ENCODE measurements at places on chromosomes 12 and 14.

DNA sequence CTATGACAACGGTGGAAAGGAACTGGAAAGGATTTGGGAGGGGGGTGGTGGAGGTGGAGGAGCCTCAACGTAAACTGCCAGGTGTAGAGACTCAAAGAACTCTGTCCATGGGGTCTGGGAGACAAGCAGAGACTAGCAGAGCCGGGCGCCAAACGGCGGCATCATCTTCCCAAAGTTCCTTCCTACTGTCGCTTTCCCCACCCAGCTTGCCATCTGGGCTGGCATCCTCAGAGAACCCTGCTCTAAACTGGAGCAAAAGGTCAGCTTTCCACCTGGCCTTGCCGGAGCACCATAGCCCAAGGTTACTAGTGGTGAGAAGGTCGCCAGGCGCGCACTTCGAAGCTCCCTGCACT, 4.0 kb upstream of the IRF2BPL start:
- no peak for DNase-seq

DNA sequence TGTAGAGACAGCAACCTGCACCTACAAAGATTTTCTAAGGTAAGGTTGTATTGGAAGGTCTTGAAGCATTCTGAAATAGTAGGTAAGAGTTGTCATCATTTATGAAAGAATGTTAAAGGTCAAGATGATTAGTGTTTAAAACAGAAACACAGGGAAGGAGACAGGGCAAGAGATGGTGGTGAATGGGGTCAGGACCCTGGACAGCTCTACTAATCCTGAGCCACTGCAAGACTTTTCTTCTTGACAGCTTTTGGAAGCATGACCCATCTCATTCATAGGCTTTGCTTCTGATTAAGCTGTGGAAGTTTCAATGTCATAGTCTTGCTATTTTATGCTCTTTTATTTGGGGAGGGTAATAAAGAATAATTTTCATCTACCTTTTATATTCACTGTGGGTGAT, 75.5 kb upstream of the CAND1 start:
- peak; percentile 35 for DNase-seq

GRCh38 chr14:53523226-53523625, 370.1 kb upstream of the DDHD1 start:
- DNase-seq, result no peak

DNA sequence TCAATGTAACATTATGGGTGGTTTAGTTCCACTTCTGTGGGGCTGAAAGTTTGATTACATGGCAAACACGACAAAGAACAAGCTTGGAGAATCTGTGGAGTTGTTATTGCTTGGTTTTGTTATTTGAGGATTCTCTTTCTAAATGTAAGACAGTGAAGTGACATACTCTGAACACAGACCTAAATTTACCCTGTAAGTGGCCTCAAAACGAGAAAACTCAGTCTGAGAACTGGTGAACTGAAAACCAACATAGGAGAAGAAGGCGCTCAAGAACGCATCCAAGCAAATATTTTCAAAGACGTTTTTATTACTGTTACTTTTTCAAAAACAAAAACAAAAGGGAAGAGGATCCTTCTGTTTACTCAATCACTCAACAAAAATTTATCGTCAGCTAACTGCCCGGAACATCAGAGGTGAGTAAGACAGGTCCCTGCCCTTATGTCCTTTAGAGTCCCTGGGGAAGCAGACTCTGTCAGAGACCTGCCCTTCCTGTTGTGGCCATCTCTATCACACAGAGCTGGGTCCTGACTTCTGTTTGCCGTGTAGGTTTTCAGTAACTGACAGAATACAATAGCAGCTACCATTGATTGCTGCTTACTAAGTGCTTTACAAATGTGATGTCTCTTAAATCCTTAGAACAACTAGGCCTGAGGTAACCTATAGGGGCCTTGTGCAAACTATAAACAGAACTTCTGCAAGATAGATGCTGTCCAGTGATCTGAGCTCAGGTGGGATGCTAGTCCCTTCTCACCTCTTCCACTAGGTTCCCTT, 79.3 kb upstream of the C12orf71 start:
- DNase-seq, result no peak

GRCh38 chr12:5377997-5378592, 53.8 kb upstream of the NTF3 start:
- DNase-seq, result no peak
